T-helper 17 cell (primary cell): ENCODE measurements at places on chromosomes 2 and 18.

GRCh38 chr2:183267148-183267827 lies 143.0 kb downstream of the NUP35 start:
- no peak for DNase-seq

GRCh38 chr2:99404039-99404796 lies 67.0 kb downstream of the EIF5B start:
- no peak for DNase-seq

DNA sequence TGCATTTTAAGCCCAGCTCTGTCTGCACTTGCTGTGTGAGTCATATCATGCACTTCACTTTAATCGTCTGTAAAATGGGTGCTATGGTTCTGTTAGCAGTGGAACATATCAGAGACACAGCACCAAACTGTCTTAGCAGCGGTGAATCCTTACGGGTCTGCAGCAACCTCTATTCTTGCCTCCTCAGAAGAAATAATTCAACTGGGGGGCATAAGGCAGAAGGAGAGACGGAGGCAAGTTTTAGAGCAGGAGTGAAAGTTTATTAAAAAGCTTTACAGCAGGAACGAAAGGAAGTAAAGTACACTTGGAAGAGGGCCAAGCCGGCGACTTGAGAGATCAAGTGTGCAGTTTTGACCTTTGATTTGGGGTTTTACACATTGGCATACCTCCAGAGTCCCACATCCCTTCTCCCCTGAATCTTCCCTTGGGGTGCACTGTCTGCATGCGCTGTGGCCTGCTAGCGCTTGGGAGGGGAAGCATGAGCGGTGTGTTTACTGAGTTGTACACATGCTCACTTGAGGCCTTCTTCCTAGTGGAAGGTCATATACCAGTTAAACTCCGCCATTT lies 109.8 kb downstream of the DDX1 start:
- DNase-seq, result no peak

GRCh38 chr2:96325884-96326255 lies 753 bp downstream of the ITPRIPL1 start:
- DNase-seq, result no peak

GRCh38 chr2:88086401-88086800 lies 18.8 kb downstream of the SMYD1 start:
- no peak for DNase-seq

- DNase-seq, result no peak
Observed at GRCh38 chr2:239506101-239506857, 105.5 kb upstream of the HDAC4 start.

GRCh38 chr2:22078701-22079100 lies 954.9 kb downstream of the TDRD15 start:
- no peak for DNase-seq

GRCh38 chr2:23772056-23772455 lies 154.9 kb downstream of the ATAD2B start:
- DNase-seq, result no peak

GRCh38 chr2:172788871-172789270 lies 53.2 kb downstream of the RAPGEF4 start:
- no peak for DNase-seq

DNA sequence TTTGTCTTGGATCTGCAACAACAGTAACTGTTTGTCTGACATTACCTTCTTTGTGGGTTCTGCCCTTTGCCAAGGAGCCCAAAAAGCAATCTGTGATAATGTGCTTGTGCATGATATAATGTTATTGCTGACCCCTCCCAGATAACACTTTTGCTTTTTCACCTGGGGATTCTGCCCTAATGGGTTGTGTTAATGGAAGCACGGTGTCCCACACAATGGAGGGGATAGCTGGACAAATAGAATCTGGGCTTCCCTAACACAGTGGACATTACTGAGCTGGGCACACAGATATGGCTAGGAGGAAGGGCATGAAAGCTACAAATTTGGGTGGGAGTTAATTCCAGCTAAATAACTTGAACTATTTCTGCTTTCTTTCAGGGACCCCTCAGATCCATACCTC lies 20.6 kb downstream of the PLB1 start:
- no peak for DNase-seq

- DNase-seq, result no peak
Observed at GRCh38 chr18:48804856-48805610, 145.7 kb downstream of the SMAD7 start.

DNA sequence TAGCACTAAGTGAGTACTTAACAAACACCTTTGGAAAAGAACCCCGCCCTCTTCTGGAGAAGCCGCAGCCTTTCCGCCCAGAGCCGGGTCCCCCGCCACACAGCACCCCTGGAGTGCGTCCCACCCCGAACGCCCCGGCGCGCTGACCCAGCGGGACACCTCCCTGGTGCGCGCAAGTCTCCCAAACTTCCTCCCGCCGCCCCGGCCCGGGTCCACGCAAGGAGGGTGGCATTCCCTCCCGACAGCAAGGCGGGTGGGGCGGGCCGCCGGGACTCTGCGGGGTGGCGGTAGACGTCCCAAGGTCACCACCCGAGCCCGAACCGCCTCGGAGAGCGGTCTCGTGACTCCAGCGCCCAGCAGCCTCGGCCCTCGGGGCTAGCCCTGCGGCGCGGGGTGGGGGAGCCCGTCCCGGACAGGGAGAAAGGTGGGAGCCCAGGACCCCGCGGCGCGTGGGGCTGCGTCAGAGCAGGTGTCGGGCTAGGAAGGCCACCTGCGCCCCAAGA lies 598 bp downstream of the CCDC93 start:
- DNase-seq, result peak; percentile 14
